ENCODE measurements at places on chromosomes 13 and 19. TPM values are rescaled to one million over a fixed set of nuclear protein-coding genes. Genes with fewer than 3 reads are reported as not detected.

RNF225 gene
- 1.1 TPM for total RNA-seq

LRRC25 gene
- not detected for total RNA-seq

CYSLTR2 gene
- 0.90 TPM for total RNA-seq

AZU1 gene
- not detected for total RNA-seq

- DNase-seq: no peak
These were observed 55.9 kb downstream of the ZNF431 start for GRCh38 chr19:21197590-21198295.

- DNase-seq: no peak
These were observed 4.6 kb upstream of the ERFL start for GRCh38 chr19:41932720-41933332.

DNA sequence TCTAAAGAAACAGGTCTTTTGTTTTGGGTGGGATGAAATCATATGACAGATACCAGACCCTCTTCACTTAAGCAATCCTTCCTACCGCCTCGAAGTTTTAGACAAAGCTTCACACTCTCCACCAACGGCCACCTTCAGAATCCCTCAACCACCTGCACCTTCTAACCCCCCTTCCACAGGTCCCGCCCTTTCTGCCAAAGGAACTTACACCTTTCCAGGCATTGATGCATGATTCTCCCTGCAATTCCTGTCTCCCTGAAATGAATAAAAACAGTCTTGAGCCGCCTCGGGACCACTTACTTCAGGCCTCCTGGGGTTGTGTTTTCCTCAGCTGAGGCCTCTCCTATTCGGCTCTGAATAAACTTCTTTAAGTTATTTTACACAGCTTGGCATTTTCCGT lies 859 bp downstream of the ZNF433 start:
- DNase-seq: no peak

GRCh38 chr19:29480507-29480906 lies 45.3 kb upstream of the VSTM2B start:
- DNase-seq: peak; percentile 18

DNA sequence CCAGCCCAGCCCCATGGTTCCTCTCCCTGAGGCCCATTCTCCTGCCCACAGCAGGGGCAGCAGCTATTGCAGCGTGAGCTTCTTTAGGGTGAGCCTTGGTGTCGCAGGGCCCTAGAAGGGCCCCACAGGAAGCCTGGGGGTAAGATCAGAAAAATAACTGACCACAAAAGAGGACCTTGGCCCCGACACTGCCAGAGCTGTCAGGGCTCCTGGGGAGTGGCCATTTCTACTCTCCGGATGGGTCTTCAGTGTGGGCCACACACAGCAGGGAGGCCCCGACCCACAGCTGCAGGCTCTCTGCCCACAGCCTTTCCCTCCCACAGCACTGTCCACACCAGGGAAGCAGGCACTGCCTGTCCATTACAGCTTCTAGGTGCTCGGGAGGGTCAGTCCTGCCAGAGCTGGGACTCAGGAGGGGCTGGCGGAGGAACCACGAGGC lies 3.5 kb upstream of the SIGLEC8 start:
- no peak for DNase-seq

All from activated CD4-positive, alpha-beta T cell treated with anti-CD3 and anti-CD28 coated beads, Interleukin-2, amount 10 ng/mL, durations not matched to agents 24 days and 14 days (primary cell).